ENCODE measurements at places on chromosomes 1 and 21.

GRCh38 chr1:27366113-27366410 lies 699 bp downstream of the MAP3K6 start:
- DNase-seq, result peak; percentile 57

DNA sequence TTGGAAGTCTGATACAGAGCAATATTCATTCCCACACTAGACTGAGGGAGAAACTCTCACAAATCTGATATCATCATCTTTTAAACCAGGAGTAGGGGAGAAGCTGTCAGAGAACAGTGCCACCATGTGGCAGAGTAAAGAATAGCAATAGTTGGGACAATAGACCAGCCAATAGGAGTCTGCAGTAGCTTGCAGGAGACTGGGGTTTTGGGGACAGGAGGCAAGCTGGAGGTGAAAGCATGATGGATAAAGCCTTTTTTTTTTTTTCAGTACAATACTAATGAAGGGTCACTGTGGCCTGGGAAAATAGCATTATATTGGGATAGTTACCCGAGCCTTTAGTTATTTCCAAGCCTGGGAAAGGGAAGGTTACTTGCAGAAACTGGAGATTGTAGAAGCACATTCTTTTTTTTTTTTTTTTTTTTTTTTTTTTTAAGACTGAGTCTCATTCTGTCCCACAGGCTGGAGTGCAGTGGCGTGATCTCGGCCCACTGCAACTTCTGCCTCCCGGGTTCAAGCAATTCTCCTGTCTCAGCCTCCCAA lies 120.7 kb downstream of the S1PR1 start:
- DNase-seq, result peak; percentile 63

DNA sequence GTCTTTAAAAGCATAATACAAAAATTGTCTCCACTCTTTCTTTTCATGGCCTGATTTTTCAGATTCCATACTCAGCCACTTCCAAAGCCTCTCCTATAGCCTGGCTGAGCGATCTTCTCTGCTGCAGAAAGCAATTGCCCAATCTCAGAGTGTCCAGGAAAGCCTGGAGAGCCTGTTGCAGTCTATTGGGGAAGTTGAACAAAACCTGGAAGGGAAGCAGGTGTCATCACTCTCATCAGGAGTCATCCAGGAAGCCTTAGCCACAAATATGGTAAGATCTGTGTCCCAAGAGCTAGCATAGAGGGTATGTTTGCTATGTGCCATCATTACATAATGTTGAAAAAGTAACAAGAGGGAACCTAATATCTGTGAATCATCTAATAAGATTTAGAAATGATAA lies 130.7 kb upstream of the BMP8A start:
- DNase-seq, result no peak

DNA sequence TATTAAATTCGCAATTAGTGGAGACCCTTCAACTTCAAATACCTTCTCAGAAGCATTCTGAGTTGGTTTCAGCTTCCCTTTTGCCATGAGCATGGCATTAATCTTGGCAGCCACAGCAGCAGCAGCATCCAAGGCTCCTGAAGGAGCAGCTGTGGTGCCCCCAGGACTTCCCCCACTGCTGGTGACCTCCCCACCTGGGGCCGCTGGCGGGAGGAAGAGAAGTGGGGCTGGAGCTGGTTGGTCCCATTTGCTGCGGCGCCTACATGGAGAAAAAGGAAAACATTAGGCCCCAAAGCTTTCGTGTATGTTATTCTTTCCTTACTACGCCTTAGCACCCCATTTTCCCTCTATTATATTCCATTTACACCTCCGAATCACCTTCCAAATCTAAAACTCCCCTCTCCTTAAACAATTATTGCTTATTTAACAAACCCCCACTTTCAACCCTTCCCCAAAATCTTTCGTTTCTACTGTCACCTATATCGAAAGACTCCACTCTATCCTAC lies 569 bp downstream of the KHDC4 start:
- DNase-seq, result no peak

DNA sequence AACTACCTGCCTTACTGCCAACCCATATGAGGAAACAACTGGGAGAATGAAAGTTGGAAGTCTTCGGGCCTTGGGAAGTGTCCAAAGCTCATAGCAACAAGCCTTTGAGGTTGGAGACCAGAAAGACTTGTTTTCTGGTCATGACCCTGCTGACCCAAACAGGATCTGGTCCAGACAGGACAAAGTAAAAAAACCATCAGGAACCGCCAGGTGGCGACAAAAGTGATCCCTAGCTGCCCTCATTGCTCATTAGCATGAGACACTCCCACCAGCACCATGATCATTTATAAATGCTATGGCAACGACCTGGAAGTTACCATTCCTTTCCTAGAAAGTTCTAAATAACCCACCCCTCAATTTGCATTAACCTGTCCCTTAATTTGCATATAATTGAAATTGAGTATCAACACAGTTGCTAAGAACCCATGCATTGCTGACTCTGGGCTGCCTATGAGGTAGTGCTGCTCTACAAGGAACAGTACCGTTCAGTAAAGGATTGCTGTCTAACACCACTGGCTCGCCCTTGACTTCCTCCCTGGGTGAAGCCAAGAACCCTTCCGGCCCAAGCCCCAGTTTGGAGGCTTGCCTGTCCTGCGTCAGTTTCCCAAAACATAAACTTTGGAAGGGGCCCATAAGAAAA lies 89.0 kb downstream of the URB2 start:
- no peak for DNase-seq

DNA sequence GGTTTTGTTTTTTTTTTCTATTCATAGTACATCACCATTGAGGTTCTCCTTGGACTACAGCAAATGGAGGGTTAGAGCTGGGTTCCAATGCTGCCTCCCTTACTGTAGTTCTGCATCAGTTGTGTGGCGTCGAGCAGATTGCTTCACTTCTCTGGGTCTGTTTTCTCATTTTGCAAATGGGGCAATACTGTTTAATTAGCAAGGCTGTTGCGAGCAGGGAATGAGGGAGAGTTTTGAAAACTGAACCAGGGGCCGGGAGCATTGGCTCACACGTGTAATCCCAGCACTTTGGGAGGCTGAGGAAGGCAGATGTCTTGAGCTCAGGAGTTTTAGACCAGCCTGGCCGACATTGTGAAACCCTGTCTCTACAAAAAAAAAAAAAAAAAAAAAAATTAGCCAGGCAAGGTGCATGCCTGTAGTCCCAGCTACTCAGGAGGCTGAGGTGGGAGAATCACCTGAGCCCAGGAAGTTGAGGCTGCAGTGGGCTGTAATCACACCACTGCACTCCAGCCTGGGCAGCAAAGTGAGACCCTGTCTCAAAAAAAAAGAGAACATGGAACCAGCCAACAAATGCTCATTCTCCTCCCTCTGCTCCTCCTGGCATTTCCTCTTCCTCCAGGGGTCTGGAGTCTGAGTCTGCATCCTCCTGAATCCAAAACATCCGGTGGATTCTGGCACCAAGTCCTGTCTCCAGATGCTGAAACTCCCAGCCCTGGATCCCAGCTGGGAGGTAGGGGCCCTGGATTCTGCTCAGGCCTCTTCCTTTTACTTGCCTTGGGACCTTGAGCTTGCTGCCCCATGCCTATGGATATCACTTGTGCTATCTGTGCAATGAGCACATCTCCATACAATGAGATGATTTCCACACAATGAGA lies 3.7 kb upstream of the PLOD1 start:
- no peak for DNase-seq

DNA sequence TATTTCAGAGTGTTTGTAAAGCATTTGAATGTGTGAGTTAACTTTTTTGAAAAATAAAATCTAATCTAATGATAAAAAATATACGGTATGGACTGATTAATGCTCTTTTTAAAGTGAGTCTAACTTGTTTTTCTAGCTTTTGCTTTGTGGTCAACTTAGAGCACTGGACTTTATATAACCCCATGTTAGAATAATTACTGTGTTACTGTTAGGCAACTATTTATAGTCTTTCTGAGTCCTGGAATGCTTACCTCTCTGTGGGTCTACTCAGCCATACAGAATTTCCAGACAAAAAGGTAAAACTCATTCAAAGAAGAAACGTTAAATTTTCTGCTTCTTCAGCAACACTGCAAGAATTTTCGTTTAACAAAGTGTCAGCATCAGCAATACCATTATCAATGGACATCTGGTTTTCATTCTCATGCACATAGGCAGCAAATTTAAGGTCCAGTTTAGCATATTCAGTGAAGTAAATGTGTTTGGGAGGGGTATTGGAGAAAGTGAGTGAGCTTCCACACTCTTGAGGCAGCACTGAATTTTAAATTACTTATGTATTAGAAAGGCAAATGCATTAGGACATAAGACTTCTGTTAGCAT lies 664.7 kb upstream of the NEGR1 start:
- DNase-seq, result no peak

GRCh38 chr1:182784556-182785171 lies 4.9 kb upstream of the NPL start:
- peak; percentile 58 for DNase-seq

DNA sequence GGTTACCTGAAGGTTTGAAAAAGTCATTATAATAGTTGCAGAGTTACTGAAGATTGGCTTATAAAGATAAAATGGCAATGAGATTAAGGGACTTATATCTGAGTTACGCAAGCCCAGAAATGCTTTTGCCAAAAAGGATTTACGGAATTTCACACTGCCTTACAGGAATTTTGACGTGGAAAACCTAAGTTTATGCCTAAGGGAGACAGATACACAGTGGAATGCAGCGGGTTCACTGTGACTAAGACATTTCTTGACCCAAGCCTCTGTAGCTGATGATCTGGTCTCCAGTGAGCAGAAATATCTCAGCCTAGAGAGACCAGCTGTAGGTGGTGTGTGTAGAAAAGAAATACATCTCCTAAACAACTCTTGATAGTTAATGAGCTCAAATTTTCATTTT lies 10.1 kb upstream of the EXO1 start:
- no peak for DNase-seq

- DNase-seq, result no peak
Observed at GRCh38 chr1:68969441-68969840, 472.6 kb upstream of the DEPDC1 start.

GRCh38 chr1:159274631-159275030 lies 27.5 kb upstream of the FCER1A start:
- no peak for DNase-seq
